ENCODE measurements at places on chromosomes 2 and 18. TPM values are rescaled to one million over a fixed set of nuclear protein-coding genes. Genes with fewer than 3 reads are reported as not detected.
A peak's percentile ranks its signal among the peaks of the same experiment; 100 is the strongest.

The RNF144A gene
- 15.4 TPM for total RNA-seq

GRCh38 chr2:158963071-158963470, 5.4 kb upstream of the TANC1 start:
- DNase-seq: no peak

The LHCGR gene
- total RNA-seq: 0.32 TPM

DNA sequence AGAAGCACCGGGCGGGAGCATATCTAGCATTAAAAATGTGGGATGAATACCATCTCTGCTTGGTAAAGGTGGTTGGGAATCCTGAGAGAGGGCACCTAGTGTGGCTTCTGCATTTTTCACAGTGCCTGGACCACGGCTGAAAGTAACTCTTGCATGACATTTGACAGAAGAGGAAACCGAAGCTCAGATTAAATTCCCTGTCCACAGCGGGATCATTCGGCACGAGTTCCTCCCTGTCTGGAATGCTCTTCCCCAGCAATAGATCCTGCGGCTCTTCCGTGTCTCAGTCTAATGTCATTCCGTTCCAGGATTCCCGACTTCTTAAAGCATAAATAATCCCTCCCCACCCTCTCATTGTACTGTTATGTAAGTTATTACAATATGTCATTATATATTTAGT, 905 bp upstream of the RPS7 start:
- no peak for DNase-seq

The TEKT4 gene
- 0.14 TPM for total RNA-seq

The IKZF2 gene
- 12.7 TPM for total RNA-seq

GRCh38 chr2:128684523-128684922, 365.9 kb upstream of the HS6ST1 start:
- DNase-seq: no peak

- no peak for DNase-seq
These were observed 608.5 kb downstream of the RNF144A start for GRCh38 chr2:7525746-7526145.

DNA sequence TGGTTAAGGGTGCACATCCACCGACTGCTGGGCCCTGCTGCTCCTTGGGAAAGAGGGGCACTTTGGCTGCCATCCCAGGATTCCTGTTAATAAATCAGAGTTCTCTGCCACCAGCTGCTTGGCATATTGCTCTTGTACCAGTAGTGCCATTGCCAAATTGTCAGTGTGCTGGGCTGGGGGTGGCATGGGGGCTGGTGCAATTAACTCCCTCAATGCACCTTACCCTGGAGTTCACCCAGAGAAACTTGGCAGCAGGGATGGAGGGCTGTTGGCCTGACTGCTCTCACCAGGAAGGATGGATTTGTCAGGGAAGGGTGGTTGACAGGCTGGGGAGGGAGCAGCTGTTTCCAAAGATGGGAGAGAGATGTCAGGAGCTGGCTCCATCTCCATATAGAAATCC, 94.6 kb upstream of the SKOR2 start:
- no peak for DNase-seq

The AMER3 gene
- 0.03 TPM for total RNA-seq

- DNase-seq: no peak
These were observed 54.9 kb downstream of the R3HDM1 start for GRCh38 chr2:135586148-135586547.

The UGT1A8 gene
- total RNA-seq: 26.4 TPM

The MRO gene
- total RNA-seq: 0.75 TPM

DNA sequence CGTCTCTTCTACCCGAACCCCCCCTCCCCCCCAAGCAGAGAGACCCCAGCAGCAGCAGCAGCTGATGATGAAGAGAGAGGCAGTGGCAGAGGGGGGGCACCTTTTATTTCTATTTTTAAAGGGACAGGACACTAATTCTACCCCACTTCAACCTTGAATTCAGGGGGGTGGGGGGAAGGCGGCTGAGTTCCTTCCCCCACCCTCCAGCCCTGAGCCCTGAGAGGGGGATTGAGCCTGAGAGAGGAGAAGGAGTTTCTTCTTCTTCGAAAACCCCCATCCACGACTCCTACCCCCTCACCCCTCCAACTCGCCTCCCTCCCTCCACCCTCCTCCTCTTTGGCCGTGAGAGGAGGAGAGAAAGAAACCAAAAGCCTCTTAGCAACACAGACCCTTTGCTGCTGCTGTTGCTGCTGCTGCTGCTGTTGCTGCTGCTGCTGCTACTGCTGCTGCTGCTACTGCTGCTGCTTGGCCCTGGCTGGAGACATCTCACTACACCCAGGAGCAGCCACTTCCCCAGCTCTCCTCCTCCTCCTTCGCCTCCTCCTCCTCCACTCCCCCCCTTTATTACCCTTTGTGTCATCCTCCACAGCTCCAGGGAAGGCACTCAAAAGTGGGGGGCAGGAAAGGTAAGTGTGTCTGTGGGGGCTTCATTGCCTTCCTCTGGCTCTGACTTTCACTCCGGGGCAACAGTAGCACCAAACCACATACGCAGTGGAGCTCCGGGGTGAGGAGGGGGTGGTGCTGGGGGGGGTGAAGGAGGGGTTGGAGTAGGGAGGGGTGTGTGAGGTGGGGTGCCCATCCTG, at the start of gene MBD5:
Gene MBD5 (plus strand): TSS at position 33 of the 803 bp plus-strand sequence.
- DNase-seq: peak; percentile 23

- DNase-seq: no peak
These were observed 8.0 kb downstream of the ALPI start for GRCh38 chr2:232463701-232464543.

The IL1F10 gene
- total RNA-seq: not detected

- no peak for DNase-seq
These were observed 53.2 kb upstream of the CUL3 start for GRCh38 chr2:224638301-224638823.

DNA sequence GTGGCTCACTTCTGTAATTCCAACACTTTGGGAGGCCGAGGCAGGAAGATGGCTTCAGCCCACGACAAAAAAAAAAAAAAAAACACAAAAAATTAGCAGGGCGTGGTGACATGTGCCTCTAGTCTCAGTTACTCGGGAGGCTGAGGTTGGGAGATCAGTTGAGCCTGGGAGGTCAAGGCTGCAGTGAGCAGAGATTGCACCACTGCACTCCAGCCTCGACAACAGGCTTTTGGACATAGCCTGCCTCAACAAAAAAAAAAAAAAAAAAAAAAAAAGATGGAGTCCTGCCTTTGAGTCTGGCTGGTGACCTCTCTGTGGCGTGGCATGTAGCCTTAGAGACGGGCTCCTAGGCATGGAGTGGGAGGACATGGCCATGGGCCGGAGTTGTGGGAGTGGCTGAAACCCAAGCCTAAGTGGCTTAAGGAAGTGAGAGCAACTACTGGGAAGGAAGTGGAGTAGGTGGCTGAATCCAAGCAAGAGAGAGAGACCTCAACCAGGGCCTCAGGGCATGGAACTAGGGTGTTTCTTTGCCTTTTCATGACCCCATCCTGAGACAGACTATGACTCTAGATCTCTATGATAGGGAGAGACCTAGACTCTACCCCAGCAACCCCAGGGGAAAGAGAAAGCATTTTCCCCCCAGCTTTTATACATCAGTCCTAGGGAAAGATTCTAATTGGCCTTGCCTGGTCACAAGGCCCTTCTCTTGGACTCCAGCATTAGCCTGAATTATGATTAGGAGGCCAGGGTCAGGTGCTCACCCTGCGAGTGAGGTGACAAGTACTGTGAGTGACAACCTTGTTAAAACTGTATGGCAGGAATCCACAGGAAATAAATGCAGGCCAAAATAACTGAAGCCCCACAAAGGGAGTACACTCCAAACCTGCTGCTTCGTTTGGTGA, 34.2 kb downstream of the NPAS2 start:
- no peak for DNase-seq

GRCh38 chr2:23491591-23492336, 106.8 kb downstream of the KLHL29 start:
- DNase-seq: no peak

The RIF1 gene
- total RNA-seq: 26.1 TPM

GRCh38 chr2:196719110-196719872, 79.8 kb downstream of the CCDC150 start:
- peak; percentile 58 for DNase-seq

DNA sequence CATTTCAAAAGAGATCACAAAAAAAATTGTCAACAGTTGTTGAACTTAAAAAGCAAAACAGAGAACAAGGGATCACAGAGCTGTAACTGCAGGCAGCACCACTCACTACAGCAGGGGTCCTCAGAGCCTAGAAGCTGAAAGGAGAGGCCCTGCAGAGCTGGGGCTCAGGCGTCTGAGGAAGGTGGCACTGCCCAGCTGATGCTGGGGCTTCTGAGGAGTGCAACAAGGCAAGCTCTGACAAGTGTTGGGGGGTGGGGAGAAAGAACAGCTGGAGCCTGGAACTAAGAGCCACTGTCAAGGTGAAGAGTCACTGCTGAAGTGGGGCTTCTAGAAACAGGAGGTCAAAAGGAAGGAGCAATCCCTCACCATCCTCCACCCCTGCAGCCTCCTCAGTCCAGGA, 46.2 kb downstream of the FTCDNL1 start:
- DNase-seq: no peak

The TDRD15 gene
- not detected for total RNA-seq

DNA sequence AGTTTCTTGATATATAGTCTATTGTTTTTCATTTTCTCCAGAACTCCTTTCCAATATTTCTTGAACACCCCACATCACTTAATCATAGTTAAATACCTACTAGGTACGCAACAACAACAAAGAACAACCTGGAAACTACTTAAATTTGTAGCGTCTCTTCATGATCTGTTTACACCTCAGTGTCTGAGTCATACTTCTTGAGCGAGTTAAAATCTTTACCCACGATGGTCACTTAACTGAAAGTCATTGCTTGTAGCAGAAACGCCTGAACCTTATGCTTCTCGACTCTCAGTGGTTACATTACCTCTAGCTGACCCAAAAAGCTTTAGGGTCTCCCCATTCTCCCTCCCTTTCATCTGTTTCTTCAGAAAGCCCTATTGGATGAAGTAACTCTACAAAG, 131.3 kb downstream of the EN1 start:
- no peak for DNase-seq

- DNase-seq: no peak
These were observed 131.3 kb downstream of the PRPF40A start for GRCh38 chr2:152585830-152586484.

The CASP10 gene
- total RNA-seq: 18.9 TPM

DNA sequence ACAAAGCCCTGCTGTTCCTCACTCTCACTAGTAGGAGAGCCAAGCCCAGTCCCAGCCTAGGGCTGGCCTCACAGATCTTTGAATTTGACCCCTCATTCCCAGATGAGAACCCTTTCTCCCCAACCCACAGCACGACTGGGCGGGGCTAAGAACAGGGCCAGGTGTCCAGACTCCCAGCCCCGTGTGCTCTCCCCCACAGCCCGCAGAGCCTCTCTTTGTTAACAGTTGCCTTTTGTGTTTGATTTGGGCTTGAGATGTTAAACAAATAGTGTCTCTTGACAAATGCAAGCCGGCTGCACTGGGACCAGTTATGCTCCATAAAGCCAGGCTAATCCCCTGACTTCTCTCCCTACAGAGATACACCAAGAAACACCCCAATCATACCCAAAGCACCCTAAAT, 4.7 kb upstream of the KCNK3 start:
- DNase-seq: no peak

The STAT4 gene
- 4.8 TPM for total RNA-seq

The TNFRSF11A gene
- total RNA-seq: 38.9 TPM

The G6PC2 gene
- total RNA-seq: not detected

The NT5DC4 gene
- total RNA-seq: 0.12 TPM

The SPP2 gene
- not detected for total RNA-seq

DNA sequence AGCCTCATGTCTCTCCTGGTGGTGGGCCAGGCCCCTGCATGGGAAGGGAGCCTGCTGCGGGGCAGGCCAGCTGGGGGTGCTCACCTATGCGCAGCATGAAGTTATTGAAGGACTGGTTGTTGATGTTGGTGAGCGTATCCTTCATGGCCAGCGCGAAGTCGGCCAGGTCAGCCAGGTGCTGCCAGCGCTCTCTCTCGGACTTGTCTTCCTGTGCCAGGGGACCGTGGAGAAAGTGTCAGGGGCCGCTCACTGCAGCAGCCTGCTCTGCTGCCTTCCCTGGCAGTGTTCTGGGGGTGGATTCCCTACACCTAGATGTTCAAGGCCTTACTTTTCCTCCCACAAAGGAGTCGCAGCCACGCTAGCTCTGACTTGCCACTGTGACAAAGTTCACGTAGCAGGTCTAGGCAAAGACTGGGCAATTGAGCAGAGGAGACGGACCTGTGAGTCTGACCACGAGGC, 28.2 kb downstream of the CENPO start:
- DNase-seq: no peak

GRCh38 chr18:49055754-49056172, 105.0 kb upstream of the SMAD7 start:
- DNase-seq: peak; percentile 39

All from mucosa of gallbladder (tissue), 1 donor.